ENCODE measurements at places on chromosomes 3 and 15. TPM values are rescaled to one million over a fixed set of nuclear protein-coding genes. Genes with fewer than 3 reads are reported as not detected.

The ZNF774 gene
- 0.75 TPM for total RNA-seq

The GRM7 gene
- total RNA-seq, result 0.82 TPM

The SOX2 gene
- not detected for total RNA-seq

The CADPS gene
- 0.09 TPM for total RNA-seq

The LRRIQ4 gene
- total RNA-seq, result not detected

The SCN5A gene
- total RNA-seq, result 0.06 TPM

The MESP2 gene
- total RNA-seq, result not detected

The CADM2 gene
- 1.7 TPM for total RNA-seq

The TGM5 gene
- total RNA-seq, result 0.94 TPM

The HRG gene
- not detected for total RNA-seq

The LSG1 gene
- total RNA-seq, result 34.8 TPM

The ZNF860 gene
- total RNA-seq, result 0.37 TPM

The CCR9 gene
- total RNA-seq, result not detected

The TGM4 gene
- total RNA-seq, result not detected

The TRIM42 gene
- not detected for total RNA-seq

The DUOX1 gene
- total RNA-seq, result 2.0 TPM

The ALDH1A3 gene
- 1,088 TPM for total RNA-seq

The RAB6B gene
- total RNA-seq, result 3.1 TPM

The CLDN1 gene
- 46.2 TPM for total RNA-seq

The ATOSA gene
- total RNA-seq, result 80.1 TPM

The PCSK6 gene
- 14.7 TPM for total RNA-seq

The SV2B gene
- 3.5 TPM for total RNA-seq

The FBN1 gene
- total RNA-seq, result 152 TPM

The SH2D7 gene
- total RNA-seq, result not detected

The SLC9C1 gene
- 0.72 TPM for total RNA-seq

The TRPM1 gene
- not detected for total RNA-seq

The CYP1A2 gene
- total RNA-seq, result not detected

The SPINT1 gene
- total RNA-seq, result 0.95 TPM

The ARGFX gene
- total RNA-seq, result not detected

The RFC4 gene
- 6.1 TPM for total RNA-seq

The PPIP5K1 gene
- 18.2 TPM for total RNA-seq

The GP5 gene
- total RNA-seq, result not detected

The GP9 gene
- total RNA-seq, result not detected
